Activated T-cell treated with anti-CD3 and anti-CD28 coated beads, Interleukin-2, amount 50 U/mL, for 48 hours (primary cell): ENCODE measurements at places on chromosomes 4 and X.

- DNase-seq = no peak
These were observed 586.9 kb upstream of the NR3C2 start for GRCh38 chr4:149029056-149029651.

- DNase-seq = no peak
These were observed 3.4 kb upstream of the RRAGB start for GRCh38 chrX:55714161-55714560.

GRCh38 chr4:67879486-67879885 is 4.3 kb downstream of the TMPRSS11D start:
- DNase-seq = no peak

- no peak for DNase-seq
These were observed 28.6 kb downstream of the ASB9 start for GRCh38 chrX:15241301-15241700.

DNA sequence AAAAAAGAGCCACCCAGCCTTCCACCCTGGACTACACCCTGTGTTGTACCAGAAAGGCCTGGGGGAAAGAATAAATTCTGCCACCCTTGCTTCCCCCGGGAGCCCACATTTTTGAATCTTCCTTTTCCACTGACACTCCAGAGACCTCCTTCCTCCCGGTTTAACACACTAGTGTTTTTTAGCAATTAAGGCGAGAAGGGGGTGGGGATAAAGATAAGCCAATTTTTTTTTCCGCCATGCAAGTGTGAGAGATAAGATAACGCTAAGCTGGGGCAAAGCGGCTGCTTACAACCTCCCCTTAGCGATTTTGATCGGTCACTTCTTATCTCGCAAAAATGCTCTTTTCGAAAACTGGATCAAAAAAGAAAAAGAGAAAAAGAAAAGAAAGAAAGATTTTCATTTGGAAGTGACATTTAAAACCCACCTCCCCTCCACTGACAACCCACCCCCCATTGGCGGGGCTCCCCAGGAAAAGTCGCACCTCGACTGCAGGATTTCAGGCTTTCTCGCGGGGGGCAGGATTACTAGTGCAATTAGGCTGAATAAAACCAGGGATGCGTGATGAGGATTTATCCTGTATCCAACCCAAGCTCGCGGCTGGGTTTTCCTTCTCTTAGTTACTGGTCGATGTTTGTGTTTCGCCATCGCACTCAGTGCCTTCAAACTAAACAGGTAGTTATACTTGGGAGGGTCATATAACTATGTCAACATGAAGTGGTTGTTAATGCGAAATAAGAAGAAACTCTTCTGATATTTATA is 6.0 kb upstream of the BCOR start:
- no peak for DNase-seq

- DNase-seq = no peak
These were observed 103.6 kb downstream of the UCHL1 start for GRCh38 chr4:41360214-41360920.

- no peak for DNase-seq
These were observed 1.8 kb downstream of the EPHA5 start for GRCh38 chr4:65668201-65669089.

DNA sequence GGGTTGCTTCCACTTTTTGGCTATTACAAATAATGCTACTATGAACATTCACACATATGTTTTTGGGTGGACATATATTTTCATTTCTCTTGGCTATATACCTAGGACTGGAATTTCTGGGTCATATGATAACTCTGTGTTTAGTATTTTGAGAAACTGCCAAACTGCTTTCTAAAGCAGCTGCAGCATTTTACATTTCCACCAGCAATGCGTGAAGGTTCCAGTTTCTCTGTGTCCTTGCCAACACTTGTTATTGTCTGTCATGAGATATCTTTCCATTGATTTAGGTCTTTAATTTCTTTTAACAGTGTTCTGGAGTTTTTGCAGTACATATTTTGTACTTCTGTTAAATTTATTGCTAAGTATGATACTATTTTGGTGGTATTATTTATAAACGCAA is 48.3 kb downstream of the CLCN5 start:
- no peak for DNase-seq

- DNase-seq = no peak
These were observed 95.0 kb upstream of the UBQLN2 start for GRCh38 chrX:56468441-56468840.

- peak; percentile 66 for DNase-seq
These were observed 668 bp upstream of the TAPT1 start for GRCh38 chr4:16226816-16227461.

- no peak for DNase-seq
These were observed 201.0 kb downstream of the CAMK2D start for GRCh38 chr4:113560579-113560978.

DNA sequence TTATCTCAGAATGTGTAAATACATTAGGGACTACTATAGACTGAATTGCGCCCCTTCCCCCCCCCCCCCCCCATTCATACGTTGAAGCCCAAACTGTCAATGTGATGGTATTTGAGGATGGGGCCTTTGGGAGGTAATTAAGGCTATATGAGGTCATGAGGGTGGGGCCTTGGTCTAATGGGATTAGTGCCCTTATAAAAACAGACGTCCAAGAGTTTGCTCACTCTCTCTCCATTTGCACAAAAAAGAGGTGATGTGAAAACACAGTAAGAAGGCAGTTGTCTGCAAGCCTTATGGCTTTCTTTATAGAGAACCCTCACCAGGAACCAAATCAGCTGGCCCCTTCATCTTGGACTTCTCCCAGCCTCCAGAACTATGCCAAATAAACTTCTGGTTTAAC is 15.3 kb downstream of the SPACA5 start:
- no peak for DNase-seq

GRCh38 chr4:110165382-110166286 is 32.8 kb downstream of the ELOVL6 start:
- DNase-seq = peak; percentile 65

- no peak for DNase-seq
These were observed 2.7 kb upstream of the SORCS2 start for GRCh38 chr4:7189475-7190277.

GRCh38 chr4:109398928-109399327 is 34.7 kb upstream of the SEC24B start:
- no peak for DNase-seq

- no peak for DNase-seq
These were observed 15.4 kb downstream of the IRAK1 start for GRCh38 chrX:154004315-154004714.

DNA sequence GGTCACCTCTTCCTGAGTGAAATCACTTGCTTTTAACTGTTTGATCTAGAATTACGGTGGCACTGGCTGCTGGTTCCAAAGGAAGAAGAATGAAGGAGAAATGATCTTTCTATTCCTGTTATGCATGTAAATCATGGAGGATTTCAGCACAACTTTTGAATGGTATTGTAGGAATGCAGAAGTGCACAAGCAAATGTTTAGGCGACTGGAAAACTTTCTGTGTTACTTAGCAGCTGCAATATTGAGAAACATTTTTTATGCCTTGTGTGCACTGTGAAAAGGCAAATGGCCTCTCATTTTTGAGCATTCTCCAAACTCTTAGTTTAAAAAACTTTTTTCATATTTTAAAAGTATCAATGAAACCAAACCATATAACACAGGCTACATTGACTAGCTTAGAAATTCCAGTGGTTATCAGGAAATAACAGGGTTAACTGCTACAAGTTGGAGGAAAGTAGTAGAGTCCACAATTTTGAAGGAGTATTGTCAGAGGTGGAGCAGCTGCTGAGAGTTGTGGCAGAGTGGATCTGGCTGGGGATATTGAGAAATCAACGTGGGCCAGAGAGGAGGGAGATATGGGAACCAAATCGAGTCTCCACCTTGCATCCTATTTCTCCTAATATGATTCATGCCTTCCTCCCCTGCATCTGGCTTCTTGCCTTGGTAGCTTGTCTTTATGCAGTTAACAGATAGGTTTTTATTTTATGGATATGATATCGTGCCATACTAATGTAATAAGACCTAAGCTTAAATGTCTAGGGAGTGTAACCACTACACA is 32.0 kb upstream of the FHL1 start:
- DNase-seq = no peak

GRCh38 chr4:152665691-152666395 is 14.0 kb downstream of the TMEM154 start:
- no peak for DNase-seq

- no peak for DNase-seq
These were observed 107.0 kb downstream of the ARAP2 start for GRCh38 chr4:36137336-36137735.

- no peak for DNase-seq
These were observed 1.0 kb downstream of the GPR50 start for GRCh38 chrX:151177141-151178027.

DNA sequence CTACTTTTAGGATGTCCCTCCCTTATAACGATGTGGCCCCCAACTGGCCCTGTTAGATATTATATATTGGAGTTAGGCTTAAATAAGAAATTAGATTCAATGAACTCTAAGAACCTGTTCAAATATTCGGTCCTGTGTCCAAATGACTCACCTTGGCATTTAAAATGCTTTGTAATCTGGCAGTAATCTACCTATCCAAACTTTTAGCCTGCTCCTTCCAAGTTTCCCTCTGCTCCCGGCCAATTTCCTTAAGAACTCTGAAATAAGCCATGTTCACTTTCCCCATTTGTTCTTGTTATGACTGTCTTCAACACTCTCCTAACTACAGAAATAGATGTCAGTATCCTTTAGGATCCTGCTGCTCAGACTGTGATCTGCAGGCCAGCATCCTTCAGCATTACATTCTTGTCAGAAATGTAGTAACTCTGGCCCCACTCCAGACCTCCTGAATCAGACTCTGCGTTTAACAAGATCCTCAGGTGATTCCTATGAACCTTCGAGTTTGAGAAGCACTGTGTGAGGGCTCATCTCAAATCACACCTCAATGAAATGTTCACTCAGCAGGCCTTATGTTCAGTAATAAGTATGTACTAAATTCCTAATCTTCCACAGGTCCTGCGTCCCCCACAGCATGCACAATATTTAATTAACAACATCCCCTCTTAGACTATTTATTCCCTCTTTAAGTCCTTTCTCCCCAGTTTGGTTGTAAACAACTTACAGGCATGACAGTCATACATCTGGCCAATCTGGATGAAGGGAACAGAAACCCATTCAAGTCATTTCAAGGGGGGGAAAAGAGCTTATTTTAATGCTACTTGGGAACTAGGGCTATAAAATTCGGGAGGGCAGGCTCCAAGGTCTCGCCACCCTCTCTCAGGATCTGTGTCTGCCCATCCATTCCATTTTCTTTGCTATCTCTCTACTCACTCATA is 3.0 kb downstream of the ATP8A1 start:
- DNase-seq = no peak

DNA sequence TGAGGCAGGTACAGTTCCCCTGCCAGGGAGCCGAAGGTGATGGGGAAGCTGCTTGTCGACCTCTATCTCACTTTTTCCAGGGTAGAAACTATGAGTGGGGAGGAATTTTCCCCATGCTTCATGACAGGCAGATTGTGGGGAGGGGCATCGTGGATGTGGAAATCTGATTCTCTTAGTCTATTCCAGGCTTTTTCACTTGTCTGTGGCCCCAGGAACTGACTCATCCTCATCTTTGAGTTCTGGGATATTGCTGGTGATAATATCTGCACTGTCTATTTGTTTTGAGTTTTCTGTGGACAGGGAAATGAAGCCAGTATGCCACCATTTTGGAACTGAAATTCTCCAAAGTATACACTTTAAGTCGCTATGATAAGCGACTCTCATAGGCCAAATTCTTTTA is 7.6 kb upstream of the TLR2 start:
- DNase-seq = no peak

DNA sequence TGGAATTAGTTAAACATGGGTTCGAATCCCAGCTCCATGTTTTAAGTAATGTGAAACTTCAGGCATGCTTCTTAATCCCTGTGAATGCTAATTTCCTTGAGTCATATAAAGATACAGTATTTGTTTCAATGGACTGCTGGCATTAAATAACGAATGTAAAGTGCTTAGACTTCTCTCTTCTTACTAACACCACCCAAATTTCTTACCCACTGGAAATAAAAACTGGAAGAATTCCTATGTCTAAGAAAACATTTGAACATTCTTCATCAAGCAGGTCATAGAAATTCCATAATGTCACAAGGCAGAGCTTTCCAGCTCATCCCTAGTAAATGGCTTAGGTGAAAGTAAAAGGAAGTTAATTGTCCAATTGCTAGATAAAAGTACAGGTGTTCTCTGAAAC is 172.5 kb downstream of the ANK2 start:
- no peak for DNase-seq

- no peak for DNase-seq
These were observed 33.8 kb downstream of the ENOX2 start for GRCh38 chrX:130869239-130869638.

DNA sequence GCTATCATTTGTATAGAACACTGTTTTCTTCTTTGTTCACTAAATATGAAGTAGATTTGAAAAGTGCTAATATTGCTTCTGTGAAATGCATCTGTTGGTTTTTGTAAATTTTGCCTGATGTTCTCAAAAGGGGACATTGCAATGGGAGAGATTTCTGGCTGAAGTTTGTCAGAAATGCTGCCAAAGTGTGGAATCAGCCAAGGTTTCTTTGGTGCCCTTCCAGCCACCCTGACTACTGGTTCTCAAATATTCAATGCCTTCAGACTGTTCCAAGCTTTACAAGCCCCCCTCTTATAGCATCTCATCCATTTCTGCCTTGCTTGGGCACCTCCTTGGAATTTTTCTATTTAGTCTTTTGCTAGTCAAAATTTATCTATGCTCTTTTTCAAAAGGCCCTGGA is 60.6 kb upstream of the TMLHE start:
- DNase-seq = no peak

GRCh38 chrX:73851014-73852009 is 288.3 kb downstream of the CHIC1 start:
- DNase-seq = peak; percentile 83

DNA sequence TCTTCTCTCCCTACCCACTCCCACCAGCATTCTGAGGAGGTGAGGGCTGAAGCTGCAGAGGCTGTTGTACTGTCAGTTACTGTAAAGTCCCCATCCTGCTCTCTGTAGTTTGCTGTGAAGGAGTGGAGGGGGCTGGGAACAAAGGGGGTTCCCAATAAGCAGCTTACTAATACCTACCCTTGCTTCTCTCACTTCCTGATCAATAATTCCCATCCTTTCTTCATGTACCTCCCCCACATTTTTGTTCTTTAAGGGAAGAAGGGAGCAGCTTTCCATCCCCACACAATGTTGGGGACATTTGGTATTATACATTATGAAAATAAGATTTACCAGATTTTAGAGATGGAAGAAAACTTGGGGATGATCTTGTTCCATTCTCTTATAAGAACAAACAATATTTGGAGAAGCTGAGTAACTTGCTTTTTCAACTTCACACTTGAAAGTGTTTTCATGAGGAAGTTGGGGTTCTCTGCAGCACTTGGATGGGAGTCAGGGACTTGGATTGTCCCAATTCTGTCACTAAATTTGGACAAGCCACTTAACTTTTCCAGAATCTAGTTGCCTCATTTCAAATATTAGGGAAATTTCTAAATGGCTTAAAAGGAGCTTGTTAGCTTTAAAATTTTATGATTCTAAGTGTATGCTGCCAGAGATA is 5.4 kb downstream of the TBC1D1 start:
- no peak for DNase-seq

DNA sequence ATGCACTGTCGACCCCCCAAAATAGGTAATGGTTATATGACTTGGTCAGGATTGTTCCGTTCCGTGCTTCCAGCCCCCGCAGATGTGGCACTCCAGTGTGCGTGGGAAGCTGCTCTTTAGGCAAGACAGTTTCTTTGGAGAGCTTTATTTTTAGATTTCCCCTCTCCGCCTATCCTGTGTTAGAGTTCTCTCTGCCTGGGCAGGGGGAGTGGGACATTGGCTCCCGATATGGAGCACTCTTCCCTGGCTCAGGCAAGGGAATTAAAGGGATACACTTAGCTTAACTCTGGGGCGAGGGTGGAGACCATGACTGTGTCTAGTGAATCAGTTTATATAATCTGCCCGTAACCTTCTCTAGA is 36.0 kb downstream of the DLG3 start:
- DNase-seq = no peak
